ENCODE measurements at places on chromosomes 11 and 22. TPM values are rescaled to one million over a fixed set of nuclear protein-coding genes. Genes with fewer than 3 reads are reported as not detected.

The UCP3 gene
- total RNA-seq, result 0.32 TPM

The BARX2 gene
- total RNA-seq, result not detected

The DLG2 gene
- 0.91 TPM for total RNA-seq

The APOA1 gene
- not detected for total RNA-seq

The DENND6B gene
- 1.3 TPM for total RNA-seq

The ACTN3 gene
- total RNA-seq, result under 0.01 TPM

The P2RX3 gene
- not detected for total RNA-seq

The SEPTIN3 gene
- not detected for total RNA-seq

The MS4A4E gene
- total RNA-seq, result under 0.01 TPM

The TMEM121B gene
- total RNA-seq, result 0.15 TPM

The OR52N4 gene
- total RNA-seq, result not detected

The MUC6 gene
- not detected for total RNA-seq

Measured in epithelial cell of umbilical artery (primary cell).